ENCODE measurements at places on chromosomes 5 and 9. TPM values are rescaled to one million over a fixed set of nuclear protein-coding genes. Genes with fewer than 3 reads are reported as not detected.

PCDHB14 gene
- 6.6 TPM for total RNA-seq

DNA sequence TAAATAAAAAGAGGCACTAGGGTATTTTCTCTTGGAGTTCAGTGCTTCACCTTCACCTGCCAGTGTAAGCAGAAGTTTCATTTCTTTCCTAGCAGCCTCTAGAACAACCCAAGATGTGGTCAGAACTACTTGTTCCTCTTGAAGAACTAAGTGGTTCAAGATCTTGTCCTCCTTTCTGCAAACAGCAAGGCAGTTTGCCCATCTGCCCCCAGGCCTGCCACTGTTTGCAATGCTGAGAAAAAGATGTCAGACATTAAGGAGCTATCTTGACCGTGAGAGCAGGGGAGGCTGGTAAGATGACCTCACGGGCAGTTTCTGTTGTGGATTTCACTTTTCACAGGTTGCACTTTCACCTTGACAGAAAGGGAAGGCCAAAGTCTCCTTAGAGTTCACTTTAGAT, 52.0 kb upstream of the KLF4 start:
- H3K27me3 ChIP-seq, result no peaks in the 10 kb centered on the region
- H3K4me1 ChIP-seq, result no peaks in the 10 kb centered on the region
- no peak overlapping the region for H3K4me3 ChIP-seq
- DNase-seq, result no peak
- no peaks in the 10 kb centered on the region for H3K36me3 ChIP-seq

- H3K27me3 ChIP-seq, result no peaks in the 10 kb centered on the region
- peaks cover 12% of the 10 kb centered on the region for H3K4me1 ChIP-seq
- no peak overlapping the region for H3K4me3 ChIP-seq
- peak overlapping the region; percentile 4 for H3K27ac ChIP-seq
- H3K36me3 ChIP-seq, result no peaks in the 10 kb centered on the region
- DNase-seq, result no peak
Measured at GRCh38 chr9:18542837-18543405, 69.0 kb downstream of the ADAMTSL1 start.

GRCh38 chr5:72486371-72486770, 20.8 kb downstream of the ZNF366 start:
- DNase-seq, result no peak
- H3K36me3 ChIP-seq, result no peaks in the 10 kb centered on the region
- H3K4me1 ChIP-seq, result no peaks in the 10 kb centered on the region

- peak overlapping the region; percentile 26 for H3K27ac ChIP-seq
- no peaks in the 10 kb centered on the region for H3K36me3 ChIP-seq
- H3K27me3 ChIP-seq, result no peaks in the 10 kb centered on the region
- no peak for DNase-seq
Measured at GRCh38 chr9:104923740-104924139, 4.2 kb downstream of the ABCA1 start.

- H3K27ac ChIP-seq, result no peak overlapping the region
- no peaks in the 10 kb centered on the region for H3K27me3 ChIP-seq
- H3K36me3 ChIP-seq, result no peaks in the 10 kb centered on the region
- no peaks in the 10 kb centered on the region for H3K4me1 ChIP-seq
Measured at GRCh38 chr5:66122379-66123034, 21.6 kb upstream of the SREK1 start.

- H3K4me3 ChIP-seq, result no peak overlapping the region
- H3K36me3 ChIP-seq, result no peaks in the 10 kb centered on the region
- DNase-seq, result no peak
- H3K27me3 ChIP-seq, result no peaks in the 10 kb centered on the region
Measured at GRCh38 chr5:147685993-147686392, 96.5 kb downstream of the JAKMIP2 start.
